ENCODE measurements at places on chromosomes 16 and 17.

- no peak for DNase-seq
Measured at GRCh38 chr16:70454222-70455034, at the start of gene FCSK. TSS of gene FCSK (plus strand) at chr16:70454595. CDS start at chr16:70463191, 8,596 bp downstream.

- no peak for DNase-seq
Measured at GRCh38 chr16:72013389-72013788, 4.8 kb downstream of the DHODH start.

DNA sequence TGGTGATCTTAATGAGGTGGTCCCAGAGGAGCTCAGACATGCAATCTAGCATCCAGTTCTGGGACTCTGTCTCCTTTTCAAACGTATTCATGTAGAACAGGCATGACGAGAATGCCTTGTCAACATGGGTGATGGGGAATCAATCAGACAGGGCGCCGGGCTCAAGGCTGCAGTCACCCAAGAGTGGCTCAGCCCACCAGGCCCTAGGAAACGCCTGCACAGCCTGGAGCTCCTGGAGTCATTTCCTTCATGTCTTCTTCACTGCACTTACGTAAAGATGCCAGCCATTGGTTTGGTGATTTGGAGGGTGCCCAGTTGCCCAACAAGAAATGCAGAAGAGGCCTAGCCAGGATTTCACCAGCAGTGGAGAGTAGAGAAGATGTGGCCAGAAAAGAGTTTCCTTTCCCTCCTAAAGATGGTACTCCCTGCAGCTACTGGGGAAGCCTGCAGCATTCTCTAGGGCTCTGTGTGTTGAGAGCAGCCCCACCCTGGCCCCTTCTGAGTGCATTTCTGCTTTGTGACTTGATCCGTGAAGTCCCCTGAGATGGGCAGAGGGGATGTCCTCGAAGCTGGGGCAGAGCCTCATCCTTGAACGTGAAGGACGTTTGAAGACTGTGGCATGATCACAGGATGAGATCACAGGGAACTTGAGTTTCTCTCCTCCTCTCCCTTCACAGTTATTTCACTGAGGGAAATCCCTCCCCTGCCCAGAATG, 24.0 kb upstream of the STH start:
- no peak for DNase-seq

DNA sequence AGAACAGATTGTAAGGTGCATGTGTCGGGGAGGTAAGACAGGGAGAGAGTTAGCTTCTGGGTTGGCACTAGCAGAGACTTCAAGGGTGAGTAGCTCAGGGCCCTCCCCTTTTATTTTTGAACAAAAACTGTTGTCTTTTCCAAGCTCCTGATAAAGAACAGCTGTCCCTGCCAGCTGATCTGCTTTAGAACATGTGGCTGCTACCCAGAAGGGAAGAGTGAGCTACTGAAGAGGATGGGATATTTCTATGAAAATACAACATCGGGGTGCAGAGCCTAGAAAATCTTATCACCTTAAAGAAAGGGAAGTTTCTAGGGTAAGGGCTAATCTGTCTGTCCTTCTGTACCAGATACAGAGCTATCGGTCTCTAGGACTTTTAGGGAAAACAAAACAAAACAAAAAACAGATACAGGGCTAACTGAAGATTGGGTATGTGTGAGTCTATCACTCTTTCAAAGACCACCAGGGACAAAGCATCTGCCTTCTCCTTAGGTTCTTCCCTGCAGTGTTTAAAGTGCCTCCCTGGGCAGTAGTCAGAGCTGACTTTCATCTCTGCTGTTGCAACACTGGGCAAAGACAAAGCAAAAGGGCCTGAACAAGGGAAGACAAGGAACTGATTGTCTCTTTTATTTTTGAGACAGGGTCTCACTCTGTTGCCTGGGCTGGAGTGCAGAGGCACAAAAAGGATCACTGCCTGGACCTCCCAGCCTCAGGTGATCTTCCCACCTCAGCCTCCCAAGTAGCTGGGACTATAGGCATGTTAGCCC, 5.0 kb upstream of the DHRS13 start:
- no peak for DNase-seq

DNA sequence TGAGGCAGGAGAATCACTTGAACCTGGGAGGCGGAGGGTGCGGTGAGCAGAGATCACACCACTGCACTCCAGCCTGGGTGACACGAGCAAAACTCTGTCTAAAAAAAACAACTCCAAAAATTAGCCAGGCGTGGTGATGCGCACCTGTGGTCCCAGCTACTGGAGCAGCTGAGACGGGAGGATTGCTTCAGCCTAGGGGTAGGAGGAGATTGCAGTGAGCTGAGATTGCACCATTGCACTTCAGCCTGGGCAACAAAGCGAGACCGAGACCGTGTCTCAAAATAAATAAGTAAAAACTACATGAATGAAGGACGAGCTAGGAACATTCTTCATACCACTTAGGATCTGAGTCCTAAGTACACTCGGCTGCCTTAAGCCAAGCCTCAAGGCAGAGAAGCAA, 35.4 kb downstream of the CCDC57 start:
- no peak for DNase-seq

- DNase-seq = no peak
Measured at GRCh38 chr17:30975042-30975820, 4.4 kb downstream of the RNF135 start.

DNA sequence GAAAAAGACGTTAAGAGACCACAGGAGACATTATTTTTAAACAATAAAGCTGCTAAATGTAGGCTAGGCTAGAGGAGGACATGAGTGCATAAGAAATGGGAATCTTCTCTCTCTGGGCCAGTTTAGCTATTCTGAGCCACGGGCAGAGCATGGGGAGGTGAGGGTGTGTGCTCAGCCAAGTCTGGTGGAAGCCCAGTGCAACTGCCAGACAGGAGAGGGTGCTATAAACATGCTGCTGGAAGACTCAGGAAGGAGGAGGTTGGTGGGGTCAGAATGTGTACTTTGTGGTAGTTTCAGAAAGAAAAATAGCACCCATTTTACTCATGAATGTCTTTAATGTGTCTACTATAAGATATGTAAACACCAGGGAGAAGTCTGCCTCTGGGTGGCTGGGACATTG, 5.9 kb upstream of the SDK2 start:
- DNase-seq = no peak

DNA sequence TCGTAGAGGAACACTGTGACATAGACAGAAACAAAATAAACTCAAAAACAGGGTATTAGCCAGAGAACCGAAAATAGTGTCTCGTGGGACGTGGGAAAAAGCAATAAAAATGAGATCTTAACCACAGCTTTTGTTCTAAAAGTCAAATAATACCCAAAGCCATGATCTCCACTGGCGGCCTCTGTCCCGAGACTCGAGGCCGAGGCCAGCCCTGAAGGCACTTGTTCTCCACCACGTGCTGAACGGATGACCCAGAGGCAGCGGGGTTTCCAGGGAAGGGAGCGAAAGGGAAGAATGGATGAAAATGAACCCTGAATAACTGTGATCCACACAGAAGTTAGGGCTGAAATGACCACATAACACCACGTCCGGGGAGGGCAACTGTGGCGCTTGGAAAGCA, 84.8 kb upstream of the CREBBP start:
- no peak for DNase-seq

GRCh38 chr17:37111329-37111728, 162.6 kb downstream of the AATF start:
- DNase-seq = no peak

GRCh38 chr17:38418062-38418692, 10.1 kb upstream of the ARHGAP23 start:
- no peak for DNase-seq

- no peak for DNase-seq
Measured at GRCh38 chr16:1936945-1937479, 6.0 kb downstream of the MSRB1 start.

- DNase-seq = no peak
Measured at GRCh38 chr16:25416002-25416401, 158.4 kb upstream of the ZKSCAN2 start.

DNA sequence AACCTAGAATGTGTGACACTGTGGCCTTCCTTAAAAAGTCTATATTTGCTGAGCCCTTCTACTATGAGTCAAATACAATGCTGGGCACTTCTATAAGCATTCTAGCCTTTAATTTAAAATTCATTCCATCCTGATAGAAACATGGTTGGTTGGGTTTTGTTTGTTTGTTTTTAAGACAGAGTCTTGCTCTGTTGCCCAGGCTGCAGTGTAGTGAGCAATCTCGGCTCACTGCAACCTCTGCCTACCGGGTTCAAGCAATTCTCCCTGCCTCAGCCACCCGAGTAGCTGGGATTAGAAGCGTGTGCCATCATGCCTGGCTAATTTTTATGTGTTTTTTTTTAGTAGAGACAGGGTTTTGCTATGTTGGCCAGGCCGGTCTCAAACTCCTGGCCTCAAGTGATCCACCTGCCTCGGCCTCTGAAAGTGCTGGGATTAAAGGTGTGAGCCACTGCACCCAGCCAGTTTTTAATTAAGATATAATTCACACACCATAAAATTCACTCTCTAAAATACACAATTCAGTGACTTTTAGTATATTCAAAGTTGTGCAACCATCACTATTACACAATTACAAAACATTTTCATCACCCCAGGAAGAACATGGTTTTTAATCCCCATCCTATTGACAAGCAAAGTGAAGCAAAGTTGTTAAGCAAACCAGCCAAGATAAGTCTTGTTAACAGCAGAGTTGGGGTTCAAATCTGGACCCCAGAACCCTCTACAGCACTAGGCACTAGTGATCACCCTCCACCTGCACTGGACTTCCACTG, 42.8 kb downstream of the CMTM4 start:
- DNase-seq = no peak

GRCh38 chr17:30801671-30802070, 22.8 kb downstream of the CRLF3 start:
- DNase-seq = no peak

DNA sequence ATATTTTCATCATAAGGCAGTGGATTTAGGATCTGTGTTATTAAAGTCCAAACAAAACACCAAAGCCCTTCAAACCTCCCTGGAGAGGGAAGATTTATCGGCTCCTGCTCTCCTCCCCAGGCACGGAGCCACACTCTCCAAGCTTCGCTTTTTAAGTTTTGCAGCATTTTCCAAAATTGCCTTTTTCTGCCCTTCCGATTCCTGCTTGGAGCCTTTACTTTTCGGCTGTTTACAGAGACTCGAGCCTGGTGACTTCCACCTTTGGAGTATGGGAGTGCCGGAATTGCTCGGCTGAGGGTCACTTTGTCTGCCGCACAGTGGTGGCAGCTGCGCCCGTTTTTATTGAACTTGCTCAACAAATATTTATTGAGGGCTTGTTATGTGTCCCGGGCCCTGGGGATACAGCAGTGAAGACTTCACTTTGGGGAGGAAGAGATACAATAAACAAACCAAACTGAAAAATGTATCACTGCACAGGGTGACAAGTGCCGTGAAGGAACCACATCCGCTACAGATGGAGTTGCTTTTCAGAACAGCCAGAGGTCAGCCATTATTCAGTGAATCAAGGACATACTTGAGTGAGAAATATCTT, 185.5 kb downstream of the NTN1 start:
- no peak for DNase-seq

Data from Panc1 (cell line).